ENCODE measurements at places on chromosomes 2 and 18.

GRCh38 chr2:11904029-11904428, 157.6 kb downstream of the LPIN1 start:
- no peak for DNase-seq

DNA sequence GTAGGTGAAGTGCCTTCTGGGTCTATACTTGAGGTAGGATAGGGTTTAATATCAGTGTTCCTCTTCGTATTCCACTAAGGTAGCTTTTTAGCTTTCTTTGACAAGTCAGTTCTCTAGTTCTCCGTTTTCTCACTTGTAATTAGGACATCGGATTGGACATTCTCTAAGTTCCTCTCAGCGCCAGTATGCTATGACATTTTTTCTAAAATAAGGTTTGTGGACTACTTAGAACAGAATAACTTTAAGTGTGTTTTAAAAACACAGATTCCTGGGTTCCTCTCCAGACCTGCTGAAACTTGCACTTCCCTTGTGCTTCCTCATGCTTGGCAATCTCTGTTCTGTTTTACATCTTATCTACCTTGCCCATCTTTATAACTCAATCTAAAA, 69.3 kb upstream of the YWHAQ start:
- DNase-seq = no peak

GRCh38 chr2:9268301-9269080, 61.9 kb downstream of the ASAP2 start:
- no peak for DNase-seq

GRCh38 chr2:88053934-88054781, 1.4 kb downstream of the KRCC1 start:
- no peak for DNase-seq

GRCh38 chr18:39693359-39693758, 2127.8 kb upstream of the CELF4 start:
- no peak for DNase-seq

DNA sequence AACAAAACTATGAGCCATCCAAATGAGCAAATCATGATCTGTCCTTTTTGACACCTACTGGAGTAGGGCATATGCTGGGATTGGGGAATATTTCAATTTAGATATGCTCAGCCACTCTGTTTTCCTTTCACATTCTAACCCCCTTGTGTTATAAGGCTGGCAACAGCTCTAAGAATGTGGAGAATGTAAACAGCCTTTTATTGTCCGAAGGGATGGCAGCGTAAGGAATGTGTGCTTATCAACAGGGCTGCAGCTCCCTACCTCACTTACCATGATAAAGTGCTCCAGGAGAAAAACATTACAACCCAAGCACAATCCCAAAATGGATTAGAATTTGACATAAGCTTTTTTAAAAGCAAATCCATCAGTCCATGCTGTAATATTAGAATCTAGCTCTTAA, 2.2 kb downstream of the NXPH2 start:
- no peak for DNase-seq

DNA sequence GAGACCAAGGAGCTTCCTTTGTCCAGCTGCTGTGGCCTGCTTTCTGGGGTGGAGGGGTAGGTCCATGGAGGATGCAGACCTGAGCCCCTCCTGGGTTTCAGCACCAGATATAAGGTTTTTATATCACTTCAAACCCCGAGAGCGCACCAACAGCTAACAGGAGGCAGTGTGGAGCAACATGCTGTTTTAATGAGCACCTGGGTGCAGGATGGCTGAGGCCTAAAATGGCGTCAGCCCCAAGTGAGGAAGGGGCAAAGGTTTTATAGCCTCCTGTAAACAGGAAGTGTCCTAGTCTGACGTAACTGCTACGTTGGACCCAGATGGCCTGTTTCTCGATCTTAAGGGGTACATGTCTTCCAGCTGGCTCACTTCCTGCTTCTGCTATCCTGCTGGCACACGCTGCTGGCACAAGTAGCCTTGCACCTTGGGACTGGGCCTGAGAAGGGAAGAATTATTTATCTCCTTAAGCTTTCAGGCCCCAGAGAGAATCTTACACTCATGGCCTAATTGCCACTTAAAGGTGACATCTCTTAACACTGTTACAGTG, 11.4 kb upstream of the REG1B start:
- no peak for DNase-seq

DNA sequence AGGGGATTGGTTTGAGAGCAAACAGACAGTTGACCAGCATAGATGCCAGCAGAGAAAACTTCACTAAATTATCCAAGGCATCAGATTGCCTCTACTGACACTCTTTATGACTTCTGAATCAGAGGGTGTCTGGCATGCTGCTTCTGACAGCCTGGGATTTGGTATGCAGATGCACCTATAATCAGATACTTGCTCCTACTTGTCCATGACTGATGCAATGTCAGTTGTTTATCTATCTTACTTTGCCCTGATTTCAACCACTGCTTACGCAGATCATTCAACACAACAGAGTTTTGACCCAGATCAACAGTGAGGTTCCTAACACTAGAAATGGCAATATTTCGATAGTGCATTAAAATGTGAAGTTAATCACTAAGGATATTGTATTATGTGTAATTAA, 22.6 kb upstream of the CALCRL start:
- no peak for DNase-seq

DNA sequence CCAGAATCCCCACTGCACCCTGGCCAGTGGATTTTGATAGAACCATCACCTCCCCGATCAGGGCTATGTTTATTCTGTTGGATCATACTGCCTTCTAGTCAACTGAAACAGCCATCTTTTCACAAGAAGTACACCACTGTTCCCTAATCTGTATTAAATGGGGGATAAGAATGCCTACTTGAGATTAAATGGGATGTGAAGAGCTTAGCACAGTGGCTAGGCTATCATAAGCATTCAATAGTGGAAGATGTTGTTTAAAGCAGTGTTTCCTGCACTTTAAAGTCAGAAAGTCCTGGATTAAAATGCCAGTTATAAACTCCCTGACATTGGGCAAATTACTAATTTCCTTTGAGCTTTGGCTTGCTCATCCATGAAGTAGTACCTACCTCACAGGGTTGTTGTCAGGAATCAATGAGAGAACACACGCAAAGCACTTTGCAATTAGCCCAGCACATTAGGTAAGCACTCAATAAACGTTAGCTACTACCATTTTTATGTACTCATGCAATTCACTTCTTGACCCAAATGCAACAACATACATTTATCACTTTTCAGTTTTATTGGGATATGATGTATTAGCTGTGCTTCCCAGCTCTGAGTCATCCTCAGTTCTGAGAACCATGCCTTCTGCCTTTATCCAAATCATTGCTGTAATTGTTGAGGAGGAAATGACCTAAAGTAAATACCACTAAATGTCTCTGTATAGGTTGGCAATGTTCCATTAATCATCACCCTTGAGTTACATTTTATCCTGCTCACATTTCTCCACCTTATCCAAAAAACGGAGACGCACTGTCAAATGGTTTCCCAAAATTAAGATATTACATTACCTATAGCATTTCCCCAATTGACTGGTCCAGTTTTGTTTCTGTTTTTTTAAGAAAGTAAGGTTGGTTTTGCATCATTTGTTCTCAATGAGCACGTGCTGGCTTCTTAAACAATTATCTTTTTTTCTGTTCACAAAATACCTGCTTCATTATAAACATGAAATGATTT, 2.1 kb downstream of the TMEM247 start:
- no peak for DNase-seq

DNA sequence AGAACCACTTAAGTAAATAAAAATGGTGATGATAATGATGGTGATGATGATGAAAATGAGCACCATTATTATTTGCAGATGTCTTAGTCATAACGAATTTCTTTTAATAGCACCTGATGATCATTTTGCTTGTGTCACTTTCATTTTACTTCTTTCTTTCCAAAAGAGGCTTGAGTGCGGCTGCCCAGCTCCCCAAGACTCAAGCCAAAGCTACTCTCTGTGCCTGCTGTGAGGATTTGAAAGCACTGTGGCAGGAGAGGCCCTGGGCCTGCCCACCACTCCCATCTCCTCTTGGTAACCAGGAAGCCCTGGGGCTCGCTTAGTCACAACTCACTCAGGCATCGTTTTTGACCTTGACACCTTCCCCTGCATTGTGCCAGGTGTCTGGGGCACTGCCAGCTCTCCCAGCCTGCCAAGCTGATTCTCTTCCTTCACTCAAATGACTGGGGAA, 41.2 kb downstream of the RPL37A start:
- DNase-seq = no peak

- no peak for DNase-seq
Observed at GRCh38 chr2:210681491-210681890, 125.1 kb downstream of the CPS1 start.

GRCh38 chr2:234161932-234162331, 111.4 kb downstream of the SPP2 start:
- no peak for DNase-seq

DNA sequence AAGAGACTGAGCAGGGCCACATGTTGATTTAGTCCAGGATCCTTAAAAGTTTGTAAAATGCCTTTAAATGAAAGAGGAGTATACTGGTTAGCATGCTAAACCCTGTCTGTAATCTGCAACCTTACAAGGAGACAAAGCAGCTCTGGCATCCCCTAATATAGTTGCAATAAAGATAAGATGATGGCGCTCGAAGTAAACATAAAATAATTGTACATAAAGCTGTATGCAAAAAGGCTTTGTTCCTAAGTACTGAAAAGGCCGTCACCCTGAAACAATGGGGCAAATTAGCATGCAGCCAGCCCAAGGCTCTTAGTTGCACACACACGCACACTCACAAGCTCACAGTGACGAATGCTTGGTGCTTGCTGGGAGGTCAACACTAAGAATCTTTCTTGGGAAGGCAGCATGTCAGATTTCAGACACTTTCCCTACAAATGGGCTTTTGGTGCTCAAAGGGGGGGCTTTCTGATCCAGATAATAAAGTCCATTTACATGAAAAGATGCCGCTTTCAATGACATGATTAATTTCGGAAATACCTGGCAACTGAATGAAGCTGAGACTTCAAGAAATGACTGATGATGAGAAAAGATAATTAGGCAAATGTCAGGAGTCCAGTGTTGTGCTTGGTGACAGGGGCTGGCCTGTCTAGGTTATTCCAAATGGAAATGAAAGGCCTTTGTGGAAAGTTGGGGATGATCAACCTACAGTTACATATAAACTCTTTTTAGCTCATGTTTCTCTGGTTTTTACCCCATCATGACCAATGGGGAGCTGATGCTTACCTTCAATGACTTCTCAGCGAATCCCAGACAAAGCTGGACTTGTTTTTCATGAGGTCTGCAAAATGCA, 370.3 kb downstream of the MEIS1 start:
- no peak for DNase-seq

- no peak for DNase-seq
Observed at GRCh38 chr2:30417253-30417652, 29.8 kb upstream of the LCLAT1 start.

DNA sequence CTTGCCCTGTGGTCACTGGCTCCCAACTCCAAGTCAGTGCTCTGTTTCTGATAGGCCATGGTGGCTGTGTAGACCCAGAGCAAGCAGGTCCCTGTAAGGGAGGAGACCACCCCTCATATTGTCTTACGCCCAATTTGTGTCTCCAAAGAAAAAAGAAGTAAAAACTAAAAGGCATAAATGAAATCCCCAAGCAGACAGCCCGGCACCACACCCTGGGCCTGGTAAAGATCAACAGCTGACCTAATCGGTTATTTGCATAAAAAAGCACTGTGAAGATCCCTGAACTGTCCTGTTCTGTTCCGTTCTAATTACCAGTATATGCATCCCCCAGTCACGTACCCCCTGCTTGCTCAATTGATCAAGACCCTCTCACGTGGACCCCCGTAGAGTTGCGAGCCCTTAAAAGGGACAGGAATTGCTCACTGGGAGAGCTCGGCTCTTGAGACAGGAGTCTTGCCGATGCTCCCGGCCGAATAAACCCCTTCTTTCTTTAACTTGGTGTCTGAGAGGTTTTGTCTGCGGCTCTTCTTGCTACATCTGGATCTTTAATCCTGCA, 364.1 kb upstream of the HS6ST1 start:
- DNase-seq = no peak

GRCh38 chr2:174332217-174332963, 2.4 kb upstream of the SP9 start:
- no peak for DNase-seq

DNA sequence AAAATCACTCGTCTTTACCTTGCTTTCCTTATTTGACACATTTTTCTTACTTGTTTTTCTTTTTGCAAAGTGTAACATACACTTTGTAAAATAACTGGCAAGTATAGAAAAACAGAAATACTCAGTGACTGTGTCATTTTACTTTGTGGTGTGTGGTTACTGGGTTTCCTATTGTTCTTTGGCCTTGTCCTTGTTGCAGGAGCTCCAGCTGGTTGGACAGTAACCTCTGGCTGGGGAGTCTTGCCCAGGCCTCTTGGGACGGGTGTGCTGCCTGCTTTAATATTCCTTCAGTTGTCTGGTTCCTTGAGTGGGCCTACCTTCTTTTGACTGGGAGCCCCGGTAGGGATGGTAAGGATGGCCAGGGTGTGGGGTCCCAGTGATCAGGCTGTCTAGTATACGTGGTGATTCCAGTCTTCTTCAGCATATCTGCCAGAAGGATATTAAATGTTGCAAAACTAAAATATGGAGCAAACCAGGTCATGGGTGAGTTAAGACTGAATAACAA, 53.8 kb downstream of the RNF144A start:
- no peak for DNase-seq

GRCh38 chr2:224984637-224985036, 57.6 kb downstream of the DOCK10 start:
- no peak for DNase-seq

DNA sequence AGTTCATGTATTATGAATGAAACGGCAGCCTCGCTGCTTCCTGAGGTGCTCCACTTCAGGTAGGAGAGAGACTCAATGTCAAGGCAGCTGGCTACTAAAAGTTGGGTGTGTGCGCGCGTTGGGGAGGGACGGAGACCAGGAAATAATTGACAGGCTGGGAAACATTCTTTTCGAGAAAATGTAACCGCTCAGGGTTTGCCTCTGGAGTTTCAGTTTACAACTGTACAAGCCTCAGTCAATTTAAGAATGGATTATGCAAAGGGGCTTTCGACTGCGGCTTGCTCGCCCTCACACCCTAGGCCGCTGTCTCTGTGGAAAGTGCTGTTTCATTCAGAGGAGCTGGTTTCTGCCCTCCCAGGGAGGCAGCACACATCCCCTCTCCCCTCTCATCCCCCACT, 4.4 kb upstream of the SPRED2 start:
- no peak for DNase-seq

DNA sequence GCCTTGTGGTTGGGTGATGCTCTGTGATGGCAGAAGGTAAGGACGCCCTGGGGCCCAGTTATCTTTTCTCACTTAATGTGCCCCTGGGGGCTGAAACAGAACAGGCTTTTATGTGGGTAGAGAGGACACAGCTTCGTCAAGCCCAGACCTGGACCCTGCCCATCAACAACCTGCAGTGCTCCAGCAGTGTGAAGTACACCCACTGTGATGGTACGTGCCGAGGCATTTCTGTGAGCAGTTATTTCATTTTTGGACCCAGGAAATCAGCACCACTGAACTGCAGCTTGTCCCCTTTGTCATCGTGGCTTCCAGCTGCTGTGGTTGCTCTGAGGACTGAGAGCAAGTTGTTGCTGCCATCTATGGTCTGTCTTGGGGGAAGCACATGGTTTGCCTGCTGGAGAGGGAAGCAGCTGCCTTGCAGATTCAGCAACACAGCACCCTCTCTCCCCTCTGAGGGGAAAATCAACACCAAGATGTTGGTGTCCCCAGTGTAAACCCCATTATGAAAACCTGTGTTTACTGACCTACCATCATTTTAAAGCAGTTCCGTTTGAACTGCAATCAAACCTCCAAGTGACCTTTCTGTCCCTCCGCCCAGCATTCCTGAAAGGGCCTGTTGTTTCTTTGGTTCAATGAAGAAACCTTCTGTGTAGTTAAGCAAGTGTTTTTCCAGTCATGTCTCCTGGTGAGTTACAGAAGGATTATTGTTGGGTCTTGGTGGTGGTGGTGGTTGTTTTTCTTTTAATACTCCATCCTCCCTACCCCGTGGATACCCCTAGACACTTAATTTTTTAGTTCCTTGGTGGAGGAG, 158.2 kb downstream of the MGAT5 start:
- DNase-seq = no peak
